GM19239 (cell line): ENCODE measurements at places on chromosomes 12 and 14.

GRCh38 chr12:80622271-80622670 is 85.2 kb upstream of the MYF6 start:
- no peak for DNase-seq

GRCh38 chr14:35258420-35258819 is 33.8 kb upstream of the PSMA6 start:
- DNase-seq, result no peak

GRCh38 chr12:95225645-95226212 is 8.1 kb downstream of the VEZT start:
- DNase-seq, result no peak

- DNase-seq, result no peak
Observed at GRCh38 chr12:52956987-52957386, 8.1 kb downstream of the KRT18 start.

DNA sequence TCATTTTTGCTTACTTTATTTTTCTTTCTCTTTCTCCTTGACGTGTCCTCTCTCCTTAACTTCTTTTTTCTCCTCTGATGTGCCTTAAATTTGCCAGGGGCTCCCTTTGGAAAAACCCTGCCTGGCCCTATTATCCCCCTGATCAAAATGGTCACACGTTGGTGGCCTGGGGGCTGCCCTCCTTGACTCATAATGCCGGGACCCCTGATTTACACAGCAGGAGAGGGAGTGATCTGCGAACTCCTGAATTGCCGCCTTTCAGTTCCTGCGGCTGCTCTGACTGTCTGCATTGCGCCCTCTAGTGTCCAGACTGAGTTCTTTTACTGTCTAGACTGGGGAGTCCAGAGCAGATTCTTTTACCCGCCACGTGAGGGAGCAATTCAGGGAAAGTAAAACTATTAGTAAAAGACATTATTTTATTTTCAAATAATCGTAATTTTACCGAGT is 44.8 kb upstream of the GZMB start:
- DNase-seq, result peak; percentile 41

DNA sequence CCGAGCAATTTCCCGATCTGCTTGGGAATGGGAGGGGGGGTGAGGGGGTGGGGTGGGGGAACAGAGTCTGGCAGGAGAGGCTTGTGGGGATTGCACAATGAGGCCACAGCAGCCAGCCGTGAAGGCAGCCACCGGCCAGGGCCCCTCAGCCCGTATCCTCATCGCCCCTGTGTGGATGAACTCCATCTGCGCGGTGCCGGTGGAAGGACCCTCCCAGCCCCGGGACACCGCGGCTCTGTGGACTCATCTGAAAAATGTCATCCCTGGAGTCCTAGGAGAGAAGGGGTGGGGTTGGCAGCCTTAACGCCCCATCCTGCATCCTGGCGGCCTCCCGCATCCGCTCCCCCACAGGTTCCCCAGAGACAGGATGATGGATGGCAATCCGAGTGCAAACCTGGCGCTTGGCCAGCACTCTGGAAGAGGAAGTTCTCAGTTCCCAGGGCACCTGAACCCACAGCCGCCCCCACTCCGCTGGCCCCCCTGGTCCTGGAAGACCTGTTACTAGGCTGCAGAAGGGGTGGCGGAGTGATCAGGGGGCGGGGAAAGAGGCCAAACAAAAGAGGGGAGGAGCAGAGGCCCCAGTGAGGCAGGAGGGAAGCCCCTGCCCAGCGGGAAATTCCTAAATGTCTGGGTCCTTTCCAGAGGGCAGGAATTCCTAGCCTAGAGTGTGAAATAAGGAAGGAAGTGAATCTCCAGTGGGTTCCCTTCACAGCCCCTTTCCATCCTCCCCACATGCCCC is 1.2 kb upstream of the TNFAIP2 start:
- DNase-seq, result no peak

GRCh38 chr12:33439587-33440011 is at the start of gene SYT10:
TSS of gene SYT10 (minus strand) at chr12:33439819. CDS start at chr12:33439522, 297 bp downstream.
- no peak for DNase-seq

DNA sequence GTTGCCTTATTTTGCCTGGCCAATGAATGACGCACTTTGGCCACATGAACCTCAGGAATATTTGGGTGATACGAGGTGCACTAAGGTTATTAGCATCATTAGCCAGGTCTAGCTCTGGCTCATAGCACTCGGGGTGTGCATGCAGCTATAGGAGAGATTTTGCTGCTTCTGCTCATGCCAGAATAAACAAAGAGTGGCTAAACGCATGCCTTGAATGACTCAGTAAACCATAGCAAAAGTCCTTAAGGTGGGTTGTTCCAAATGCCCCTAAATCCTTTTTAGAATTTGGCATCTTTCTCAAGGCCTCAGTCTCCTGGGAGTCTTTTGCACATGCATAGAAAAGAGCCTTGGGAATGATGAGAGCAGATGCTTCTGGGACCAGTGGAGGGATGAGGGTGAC is 343.7 kb upstream of the FKBP4 start:
- DNase-seq, result no peak

DNA sequence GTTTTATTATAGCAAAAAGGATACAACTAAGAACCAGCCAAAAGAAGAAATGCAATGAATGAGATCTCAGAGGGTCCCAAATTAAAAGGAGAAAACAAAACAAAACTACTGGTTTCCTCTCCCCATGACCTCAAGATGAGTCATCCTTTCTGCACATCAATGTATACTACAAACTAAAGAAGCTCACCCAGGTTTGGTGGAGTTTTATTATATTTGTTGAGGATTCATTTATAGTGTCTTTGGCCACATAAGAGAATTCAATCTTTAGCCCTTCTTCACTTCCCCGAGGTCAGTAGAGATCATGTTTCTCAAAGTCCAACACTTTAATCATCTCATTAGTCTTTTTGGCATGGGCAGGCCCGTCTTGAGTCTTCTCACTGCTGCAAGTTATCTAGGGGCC is 210.6 kb downstream of the SLC6A15 start:
- DNase-seq, result no peak

GRCh38 chr12:93882763-93883162 is 205.6 kb downstream of the CRADD start:
- DNase-seq, result no peak

GRCh38 chr14:60622210-60622916 is 26.9 kb downstream of the SIX1 start:
- DNase-seq, result no peak
